ENCODE measurements at places on chromosomes 11 and 22.
A peak's percentile ranks its signal among the peaks of the same experiment; 100 is the strongest.

GRCh38 chr11:112469376-112469775 is 208.7 kb upstream of the PLET1 start:
- DNase-seq: no peak

GRCh38 chr11:32439501-32440210 is 4.3 kb upstream of the WT1 start:
- no peak for DNase-seq

- no peak for DNase-seq
Observed at GRCh38 chr11:131645237-131645636, 274.8 kb downstream of the NTM start.

DNA sequence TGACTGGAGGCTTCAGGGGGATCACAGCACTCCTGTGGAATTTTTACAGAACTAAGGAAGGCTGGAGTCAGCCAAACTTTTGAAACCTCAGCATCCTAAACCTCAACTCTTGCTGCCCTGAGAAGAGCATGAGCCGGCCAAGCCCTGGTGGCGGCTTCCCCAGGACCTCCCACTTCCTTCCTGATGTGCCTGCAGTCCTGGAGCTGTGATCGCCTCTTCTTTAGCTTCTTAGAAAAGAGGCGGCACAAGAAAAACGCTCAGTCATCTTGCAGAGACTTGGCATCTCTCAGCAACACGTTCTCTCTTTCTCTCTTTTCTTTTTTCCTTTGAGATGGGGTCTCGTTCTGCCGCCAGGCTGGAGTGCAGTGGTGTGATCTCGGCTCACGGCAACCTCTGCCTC is 40.4 kb upstream of the AMPD3 start:
- peak; percentile 25 for DNase-seq

DNA sequence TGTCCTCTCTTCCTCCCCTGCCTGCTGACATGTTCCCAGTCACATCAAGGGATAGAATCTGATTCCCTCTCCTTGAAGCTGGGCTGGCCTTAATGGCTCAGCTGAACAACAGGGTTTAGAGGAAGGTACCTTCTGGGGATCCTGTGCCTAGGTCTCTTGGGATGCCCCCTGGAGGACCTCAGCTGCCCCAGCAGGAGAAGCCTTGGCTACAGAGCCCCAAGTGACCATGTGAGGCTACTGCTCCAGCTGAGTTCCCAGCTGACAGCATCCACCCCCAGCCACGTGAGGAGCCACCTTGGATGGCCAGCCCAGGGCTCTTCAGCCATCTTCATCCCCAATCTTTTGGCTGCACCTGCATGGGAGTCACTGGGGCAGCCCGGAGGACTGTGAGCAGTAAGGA is 1499.3 kb downstream of the TBC1D22A start:
- no peak for DNase-seq

GRCh38 chr11:77813256-77813655 is 7.3 kb downstream of the RSF1 start:
- no peak for DNase-seq

DNA sequence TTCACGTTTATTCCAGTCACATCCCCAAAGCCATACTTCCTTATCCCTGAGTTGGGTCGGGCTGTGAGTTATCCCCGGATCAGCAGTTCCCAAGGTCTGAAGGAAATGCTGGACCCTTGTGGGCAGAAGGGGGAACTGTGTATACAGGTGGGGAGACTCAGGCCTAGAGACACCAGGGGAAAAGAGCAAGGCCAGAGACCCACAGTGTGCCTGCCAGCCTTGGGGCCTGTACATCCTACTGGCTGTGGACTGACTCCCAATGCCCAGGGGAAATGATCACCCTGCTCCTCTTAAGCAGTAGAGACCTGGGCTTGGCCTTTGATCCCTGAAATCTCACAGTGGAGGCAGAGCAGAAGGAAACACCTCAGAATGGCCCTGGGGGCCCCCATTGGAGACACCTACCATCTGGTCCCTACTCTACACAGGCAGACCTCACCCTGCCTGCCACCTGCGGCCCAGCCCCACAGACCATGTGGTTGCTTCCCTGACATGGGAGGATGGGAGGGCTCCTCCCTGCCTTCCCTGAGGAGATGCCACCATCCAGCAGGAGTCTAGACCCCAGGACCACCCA is 1.3 kb downstream of the SELENOM start:
- DNase-seq: no peak

DNA sequence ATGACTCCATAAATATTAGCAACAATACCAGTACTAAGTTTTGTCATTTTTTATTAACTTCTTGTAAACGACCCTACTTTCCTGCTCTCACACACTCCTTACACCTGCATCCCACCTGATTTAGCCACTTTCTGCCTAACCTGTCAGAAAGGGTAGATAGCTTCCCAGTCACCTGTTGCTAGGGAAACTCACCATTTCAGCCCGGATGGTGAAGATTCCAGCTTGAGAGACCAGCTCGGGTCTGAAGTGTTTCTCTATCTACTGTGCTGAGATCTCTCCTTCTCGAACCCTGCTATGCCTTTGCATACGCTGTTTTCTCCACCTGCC is at the start of gene PARVG:
Gene PARVG (plus strand): TSS at position 220 of the 327 bp plus-strand sequence. CDS start 2,405 bp downstream, outside the sequence.
- no peak for DNase-seq

DNA sequence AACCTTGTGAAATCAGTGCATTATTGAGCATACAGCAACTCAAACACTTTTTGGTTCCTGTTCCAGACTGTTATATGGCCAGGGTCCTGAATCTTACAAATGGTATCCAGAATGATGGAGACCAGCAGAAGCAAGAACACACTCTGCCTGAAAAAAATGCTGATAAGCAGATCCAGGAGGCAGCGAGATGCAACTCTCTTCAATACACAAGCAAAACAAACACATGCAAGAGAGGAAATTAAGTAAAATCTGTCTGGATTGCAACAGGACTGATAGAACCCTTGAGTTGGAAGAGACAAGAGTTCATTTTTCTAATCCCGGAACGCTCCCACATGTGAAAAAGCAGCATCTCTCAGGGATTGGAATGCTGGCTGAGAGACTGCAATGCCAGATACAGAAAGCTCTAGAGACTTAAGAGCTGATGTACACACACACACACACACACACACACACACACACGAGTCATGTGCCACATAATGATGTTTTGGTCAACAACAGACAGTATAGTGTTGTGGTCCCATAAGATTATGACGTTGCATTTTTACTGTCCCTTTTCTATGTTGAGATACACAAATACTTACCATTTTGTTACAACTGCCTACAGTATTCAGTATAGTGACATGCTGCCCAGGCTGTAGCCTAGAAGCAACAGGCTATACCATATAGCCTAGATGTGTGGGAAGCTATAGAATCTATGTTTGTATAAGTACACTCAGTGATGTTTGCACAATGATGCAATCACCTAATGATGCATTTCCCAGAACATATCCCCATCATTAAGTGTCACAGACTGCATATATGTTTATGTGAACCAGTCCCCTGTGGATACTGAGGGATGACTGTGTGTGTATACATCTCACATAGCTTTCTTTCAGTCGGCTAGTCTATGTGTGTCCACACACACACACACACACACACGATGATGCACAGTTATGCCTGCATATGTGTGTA is 406.6 kb downstream of the LARGE1 start:
- DNase-seq: no peak

DNA sequence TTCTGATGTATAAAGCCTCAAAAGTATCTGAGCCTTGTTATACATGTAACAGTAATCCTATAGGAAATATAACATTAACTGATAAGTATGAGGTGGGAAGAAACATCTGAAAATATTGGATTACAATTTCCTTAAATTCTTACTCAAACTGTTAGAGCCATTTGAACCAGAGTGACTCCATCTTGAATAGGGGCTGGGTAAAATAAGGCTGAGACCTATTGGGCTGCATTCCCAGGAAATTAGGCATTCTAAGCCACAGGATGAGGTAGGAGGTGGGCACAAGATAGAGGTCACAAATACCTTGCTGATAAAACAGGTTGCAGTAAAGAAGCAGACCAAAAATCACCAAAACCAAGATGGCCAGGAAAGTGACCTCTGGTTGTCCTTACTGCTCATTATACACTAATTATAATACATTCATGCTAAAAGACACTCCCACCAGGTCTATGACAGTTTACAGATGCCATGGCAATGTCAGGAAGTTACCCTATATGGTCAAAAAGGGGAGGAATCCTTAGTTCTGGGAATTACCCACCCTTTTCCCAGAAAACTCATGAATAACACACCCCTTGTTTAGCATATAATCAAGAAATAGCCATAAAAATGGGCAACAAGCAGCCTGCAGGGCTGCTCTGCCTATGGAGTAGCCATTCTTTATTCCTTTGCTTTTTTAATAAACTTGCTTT is 114.9 kb downstream of the PGR start:
- DNase-seq: no peak

- DNase-seq: no peak
Observed at GRCh38 chr11:1150769-1151365, 6.9 kb upstream of the MUC5AC start.

DNA sequence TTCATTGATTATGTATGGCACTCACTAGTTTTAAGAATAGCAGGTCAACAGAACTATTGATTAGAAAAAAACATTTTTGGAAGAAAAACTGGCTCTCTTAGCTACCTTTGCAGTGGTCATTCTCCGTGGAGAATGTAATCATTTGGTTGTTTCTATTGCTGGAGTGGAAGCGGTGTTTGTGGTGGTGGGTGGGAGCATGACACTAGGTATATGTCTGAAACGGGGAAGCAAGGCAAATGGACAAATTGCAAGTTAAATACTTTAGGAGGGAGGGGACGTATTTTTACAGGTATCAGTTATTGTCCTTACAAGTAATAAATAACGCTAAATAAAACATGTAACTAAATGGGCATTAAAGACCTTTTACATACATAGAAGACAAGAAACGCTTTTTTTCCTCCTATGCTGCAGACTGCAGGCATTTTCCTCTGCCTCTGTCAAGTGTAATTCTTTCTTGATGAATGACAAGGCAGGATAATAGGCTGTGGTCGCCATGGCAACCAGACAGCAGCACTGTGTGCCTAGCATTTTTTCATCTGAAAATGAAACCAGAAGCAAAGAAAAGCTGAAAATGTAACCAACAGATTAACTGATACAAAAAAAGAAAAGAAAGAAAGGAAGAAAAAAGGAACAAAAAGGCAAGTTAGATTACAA is 46.2 kb downstream of the BLID start:
- peak; percentile 74 for DNase-seq

- no peak for DNase-seq
Observed at GRCh38 chr11:68460741-68461574, at the start of gene PPP6R3. Gene PPP6R3, plus strand, starts transcription at chr11:68460752. Its CDS starts 76,913 bp downstream, at chr11:68537665.

GRCh38 chr22:46479046-46479445 is 58.4 kb downstream of the CELSR1 start:
- no peak for DNase-seq

- peak; percentile 19 for DNase-seq
Observed at GRCh38 chr11:113198972-113199661, 115.3 kb upstream of the TTC12 start.

- DNase-seq: no peak
Observed at GRCh38 chr22:20642668-20643179, 131.2 kb upstream of the SERPIND1 start.

DNA sequence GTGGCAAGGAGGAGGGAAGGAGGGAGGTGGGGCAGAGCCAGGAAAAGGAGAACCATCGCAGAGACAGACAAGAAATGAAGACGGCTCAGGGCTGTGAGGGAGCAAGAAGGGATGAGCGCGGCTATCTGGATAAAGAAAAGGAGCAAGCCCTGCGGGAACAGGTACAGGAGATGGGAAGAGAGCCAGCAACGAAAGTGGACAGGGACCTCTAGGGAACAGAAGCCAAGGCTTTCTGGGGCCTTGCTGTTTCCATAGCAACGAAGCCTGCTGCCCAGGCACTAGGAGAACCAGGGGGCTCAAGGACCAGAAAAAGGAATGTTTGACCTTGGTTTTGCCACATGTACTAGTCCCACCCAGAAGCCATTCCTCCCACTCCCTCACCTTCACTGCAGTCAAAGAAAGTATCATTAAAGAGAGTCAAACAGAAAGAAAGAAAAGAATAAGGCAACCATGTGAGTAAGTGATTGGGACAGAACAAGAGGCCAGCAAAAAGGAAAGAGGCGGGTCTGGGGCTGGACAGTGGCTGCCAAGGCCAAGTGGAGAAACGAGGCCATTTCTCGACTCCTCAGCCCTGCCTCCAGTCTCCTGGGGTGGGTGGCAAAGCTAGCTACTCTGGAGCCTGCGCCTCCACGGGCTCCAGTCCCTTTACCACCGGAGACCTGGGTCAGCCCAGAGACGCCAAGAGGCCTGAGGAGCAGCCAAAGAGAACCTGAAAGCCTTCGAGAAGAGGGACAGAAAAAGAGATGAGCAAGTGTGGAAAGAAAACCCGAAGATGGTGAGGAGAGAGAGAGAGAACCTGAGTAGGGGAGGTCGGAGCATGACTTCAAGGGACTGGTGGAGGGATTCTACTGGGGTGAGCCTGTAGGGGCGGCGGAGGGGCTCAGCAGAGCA is 35.1 kb downstream of the NRXN2 start:
- peak; percentile 59 for DNase-seq

DNA sequence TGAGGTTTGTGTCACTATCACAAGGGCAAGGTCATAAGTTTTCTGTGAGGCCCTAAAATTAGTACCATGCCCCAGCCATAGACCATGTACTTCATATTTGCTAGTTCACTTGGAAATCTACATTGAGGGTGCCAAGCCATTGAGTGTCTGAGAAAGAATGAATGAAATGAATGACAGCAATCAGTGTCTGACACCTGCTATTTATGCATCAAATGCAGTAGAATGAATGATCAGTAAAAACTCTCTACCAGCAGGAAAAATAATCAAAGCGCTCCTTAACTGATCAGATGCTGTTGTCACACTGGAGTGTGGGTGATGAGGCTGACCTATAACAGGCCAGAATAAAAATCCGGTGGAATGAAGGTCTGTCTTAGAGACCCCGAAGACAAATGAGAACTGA is 467.9 kb upstream of the B3GAT1 start:
- no peak for DNase-seq

DNA sequence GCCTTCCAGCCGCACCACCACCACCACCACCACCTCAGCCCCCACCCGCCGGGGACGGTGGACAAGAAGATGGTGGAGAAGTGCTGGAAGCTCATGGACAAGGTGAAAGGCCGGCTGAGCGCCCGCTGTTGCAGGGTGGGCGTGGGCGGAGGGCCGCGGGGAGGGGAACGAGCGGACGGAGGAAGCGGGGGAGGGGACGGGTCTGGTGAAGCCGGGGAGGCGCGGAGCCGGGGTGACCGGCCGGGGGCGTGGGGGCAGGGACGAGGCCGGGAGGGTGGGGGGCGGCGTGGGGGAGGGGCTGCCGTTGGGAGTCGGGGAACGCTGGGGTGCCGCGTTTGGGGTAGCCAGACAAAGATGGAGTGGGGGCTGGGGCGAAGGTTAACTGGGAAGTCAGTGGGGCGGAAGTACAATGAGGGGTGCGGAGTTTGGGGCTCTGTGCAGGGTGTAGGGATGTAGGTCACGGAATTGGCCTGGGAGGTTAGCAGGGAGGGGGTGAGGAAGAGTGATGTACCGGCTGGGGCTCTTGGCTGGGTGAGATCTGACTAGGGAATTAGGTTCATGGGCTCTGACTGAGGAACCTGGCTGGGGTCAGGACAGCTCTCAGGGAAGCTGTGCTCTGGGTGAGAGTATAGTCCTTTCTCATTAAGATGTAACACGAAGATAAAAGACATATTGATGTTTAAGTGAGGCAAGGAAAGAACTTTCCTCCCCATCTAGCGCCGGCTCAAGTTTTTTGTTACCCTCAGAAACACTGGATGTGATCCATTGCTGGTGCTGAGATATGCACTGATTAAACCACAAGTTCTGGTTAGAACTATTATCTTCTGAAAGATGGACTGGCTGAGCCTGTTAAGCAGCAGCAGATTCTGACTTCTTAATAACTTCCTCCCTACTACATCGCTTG is 624 bp downstream of the CBL start:
- peak; percentile 36 for DNase-seq

- no peak for DNase-seq
Observed at GRCh38 chr11:130144141-130144540, 15.4 kb upstream of the ST14 start.

- DNase-seq: no peak
Observed at GRCh38 chr11:87722756-87723565, 452.3 kb downstream of the RAB38 start.
